Activated T-helper 1 cell treated with anti-CD3 and anti-CD28 coated beads, Interleukin-12 subunit alpha, Interleukin-12 subunit beta, Interleukin-2, Interleukin-4 antibody, amounts not matched to agents 30 ng/mL and 10 ng/mL and 1 ng/mL, durations not matched to agents 14 hours and 24 hours and 36 hours (primary cell): ENCODE measurements at places on chromosomes 7 and 10. TPM values are rescaled to one million over a fixed set of nuclear protein-coding genes. Genes with fewer than 3 reads are reported as not detected.

DNA sequence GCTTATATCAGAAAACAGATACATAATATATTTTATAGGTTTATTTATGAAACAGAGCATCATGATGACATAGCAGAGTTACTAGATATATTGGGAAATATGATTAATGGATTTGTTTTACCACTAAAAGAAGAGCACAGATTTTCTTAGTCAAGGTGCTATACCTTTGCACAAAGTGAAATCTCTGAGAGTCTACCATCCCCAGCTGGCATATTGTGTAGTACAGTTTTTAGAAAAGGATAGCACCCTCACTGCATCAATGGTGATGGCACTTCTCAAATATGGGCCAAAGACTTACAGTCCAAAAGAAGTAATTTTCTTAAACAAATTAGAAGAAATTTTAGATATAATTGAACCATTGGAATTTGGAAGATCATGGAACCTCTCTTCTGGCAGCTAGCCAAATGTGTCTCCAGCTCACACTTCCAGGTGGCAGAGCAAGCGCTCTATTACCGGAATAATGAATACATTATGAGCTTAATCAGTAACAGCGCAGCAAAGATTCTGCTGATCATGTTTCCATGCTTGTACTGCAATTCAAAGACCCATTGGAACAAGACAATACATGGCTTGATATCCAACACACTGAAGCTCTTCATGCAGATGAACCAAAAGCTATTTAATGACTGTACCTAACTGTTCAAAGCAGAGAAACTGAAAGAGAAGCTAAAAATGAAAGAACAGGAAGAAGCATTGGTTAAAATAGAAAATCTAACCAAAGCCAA, 21.9 kb upstream of the CREB3L2 start:
- DNase-seq = no peak

GRCh38 chr7:74476626-74477025, 22.9 kb downstream of the GTF2IRD1 start:
- DNase-seq = no peak

Gene SLC29A3
- total RNA-seq = 6.6 and 6.8 TPM in 2 replicates

GRCh38 chr10:111459967-111460366, 383.1 kb downstream of the ADRA2A start:
- no peak for DNase-seq

- DNase-seq = no peak
Measured at GRCh38 chr10:104966563-104967297, 325.6 kb downstream of the SORCS3 start.

DNA sequence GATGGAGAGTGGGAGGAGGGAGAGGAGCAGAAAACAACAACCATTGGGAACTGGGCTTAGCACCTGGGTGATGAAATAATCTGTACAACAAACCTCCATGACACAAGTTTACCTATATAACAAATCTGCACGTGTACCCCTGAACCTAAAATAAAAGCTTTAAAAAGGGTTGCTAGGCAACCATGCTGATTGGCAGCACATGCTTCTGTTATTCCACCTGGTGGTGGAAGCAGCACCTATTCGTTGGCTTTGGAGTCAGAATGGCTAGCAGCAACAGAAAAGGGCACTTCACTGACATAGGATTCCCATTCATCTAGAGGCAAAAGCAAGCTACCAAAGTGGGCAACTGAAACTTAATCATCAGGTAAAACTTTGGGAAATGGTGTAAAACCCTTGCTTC, 57.1 kb downstream of the RELN start:
- DNase-seq = no peak

GRCh38 chr7:31917256-31917655, 153.0 kb downstream of the PDE1C start:
- DNase-seq = no peak

DNA sequence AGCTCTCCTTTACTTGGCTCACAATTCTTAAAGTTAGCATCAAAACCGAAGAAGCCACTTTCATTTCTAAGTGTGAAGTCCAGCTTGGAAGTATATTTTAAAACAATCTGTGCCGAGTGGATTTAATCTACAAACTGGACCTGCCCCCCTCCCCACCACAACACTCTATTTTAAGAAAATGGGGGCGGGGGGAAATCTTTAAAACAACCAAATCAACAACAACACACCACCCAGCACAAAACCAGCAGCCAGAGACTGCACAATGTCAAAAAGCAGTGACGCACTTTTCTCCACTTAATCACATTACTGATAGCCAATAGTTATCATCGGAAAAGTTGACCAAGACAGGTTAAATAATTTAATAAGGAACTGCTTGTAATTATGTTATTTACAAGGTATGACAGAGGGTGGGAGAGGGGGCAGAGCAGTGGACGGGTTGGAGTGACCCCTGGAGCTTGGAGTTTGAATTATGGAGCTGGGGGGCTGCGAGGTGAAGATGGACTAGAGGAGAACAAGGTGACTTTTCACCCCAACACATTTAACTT, 2.8 kb downstream of the EBF3 start:
- DNase-seq = no peak

DNA sequence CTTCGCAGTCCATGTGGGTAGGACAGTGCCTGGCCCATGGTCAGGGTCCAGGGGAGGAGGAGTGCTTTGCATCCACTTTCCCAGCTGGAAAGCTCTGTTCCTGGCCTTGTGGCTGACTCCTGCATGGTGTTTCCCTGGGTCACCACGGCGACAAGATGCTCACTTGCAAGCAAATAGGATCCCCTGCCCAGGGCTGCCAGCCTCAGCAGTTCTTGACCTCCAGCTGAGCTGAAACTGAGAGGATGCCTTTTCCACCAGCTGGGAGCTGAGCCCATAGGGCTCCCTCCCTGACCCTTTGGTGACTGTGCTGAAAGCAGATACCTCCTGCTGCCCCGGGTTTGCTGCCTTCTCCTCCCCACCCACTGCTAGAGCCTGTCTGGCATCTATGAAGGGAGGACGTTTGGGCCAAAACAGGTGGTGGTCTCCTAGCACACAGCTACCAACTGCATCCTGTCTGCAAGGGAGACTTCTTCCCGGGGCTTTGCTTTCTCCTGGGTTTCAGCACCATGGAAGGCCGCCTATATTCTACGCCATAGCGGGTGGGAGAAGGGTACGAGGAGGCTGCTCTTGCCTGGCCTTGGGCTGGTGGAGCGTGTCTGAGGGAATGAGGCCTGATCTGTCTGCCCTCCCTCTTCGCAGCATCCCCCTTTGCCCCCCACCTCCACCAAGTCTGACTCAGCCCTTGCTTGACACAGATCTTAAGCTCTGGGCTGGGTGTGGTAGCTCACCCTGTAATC, 34.4 kb downstream of the UBTD1 start:
- no peak for DNase-seq

- no peak for DNase-seq
Measured at GRCh38 chr10:95248989-95249388, 41.8 kb downstream of the PDLIM1 start.

DNA sequence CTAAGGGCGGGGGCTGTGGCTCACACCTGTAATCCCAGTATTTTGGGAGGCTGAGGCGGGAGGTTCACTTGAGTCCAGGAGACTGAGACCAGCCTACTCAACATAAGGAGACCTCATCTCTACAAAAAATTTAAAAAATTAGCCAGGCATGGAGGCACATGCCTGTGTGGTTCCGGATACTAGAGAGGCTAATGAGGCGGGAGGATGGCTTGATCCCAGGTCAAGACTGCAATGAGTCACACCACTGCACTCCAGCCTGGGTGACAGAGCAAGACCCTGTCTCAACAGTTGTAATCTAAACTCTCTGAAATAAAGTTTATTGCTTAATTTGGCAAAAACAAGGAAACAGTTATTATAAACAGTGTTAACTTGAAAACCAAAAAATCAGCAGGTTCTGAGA, 123.3 kb downstream of the USP6NL start:
- no peak for DNase-seq

DNA sequence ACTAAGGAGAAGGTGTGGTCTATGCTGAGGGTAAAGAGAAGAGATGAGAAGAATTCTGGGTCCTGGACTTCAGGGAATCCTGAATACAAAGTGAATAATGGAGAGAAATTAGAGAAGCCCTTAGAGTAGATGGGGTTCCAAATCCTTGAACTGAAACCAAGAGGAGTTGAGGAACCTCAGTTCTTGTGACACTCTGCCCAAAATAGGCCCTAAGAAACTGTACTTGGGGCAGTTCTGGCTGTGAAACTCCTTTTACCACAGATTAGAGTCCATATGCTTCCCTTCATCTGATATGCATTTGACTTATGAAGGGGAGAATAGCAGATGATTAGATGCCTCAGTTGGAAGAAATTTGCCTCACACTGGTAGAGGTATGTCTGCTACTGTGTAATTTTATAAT, 19.0 kb downstream of the TES start:
- no peak for DNase-seq

- no peak for DNase-seq
Measured at GRCh38 chr7:98629001-98629431, 11.9 kb downstream of the NPTX2 start.

GRCh38 chr7:111780527-111780926, 218.2 kb upstream of the IMMP2L start:
- DNase-seq = no peak

DNA sequence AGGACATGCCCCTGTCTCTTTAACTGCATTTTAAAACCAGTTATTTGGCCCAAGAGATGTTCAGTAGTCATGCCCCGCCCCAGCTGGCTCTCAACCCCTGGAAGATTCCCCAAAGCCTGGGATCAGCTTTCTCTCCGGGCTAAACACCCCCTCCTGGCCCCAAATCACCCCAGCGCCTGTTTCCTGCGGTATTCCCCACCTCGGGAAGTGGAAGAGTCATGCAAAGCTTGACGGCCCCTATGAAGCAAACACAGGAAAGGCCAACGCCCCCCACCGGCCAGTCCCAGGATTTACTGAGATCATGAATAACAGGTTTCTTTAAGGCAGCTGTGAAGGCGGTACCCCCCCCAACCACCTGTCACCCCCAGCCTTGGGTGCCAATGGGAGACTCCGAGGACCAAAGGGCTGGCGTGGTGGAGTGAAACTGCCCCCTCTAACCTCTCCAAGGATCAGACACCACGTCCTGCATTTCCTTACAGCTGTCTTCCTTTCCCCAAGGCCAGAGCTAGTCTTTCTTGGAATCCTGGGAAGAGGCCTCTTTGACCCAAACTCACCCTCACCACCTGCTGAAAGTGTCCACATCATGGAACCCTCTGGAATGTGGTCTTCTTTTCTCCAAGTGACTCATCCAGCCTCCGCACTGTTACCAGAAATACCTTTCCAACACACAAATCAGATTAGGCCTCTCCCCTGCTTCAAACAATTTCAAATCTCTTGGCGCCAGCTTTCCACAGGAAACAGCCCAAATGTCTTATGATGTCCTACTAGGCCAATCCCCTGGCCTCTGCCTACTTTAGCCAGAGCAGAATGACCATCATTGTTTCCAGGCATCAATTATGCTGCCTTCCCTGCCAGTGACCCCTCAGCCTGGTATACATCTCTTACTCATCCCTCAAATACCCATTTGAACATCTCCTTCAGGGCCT, 301.5 kb downstream of the ZEB1 start:
- no peak for DNase-seq

DNA sequence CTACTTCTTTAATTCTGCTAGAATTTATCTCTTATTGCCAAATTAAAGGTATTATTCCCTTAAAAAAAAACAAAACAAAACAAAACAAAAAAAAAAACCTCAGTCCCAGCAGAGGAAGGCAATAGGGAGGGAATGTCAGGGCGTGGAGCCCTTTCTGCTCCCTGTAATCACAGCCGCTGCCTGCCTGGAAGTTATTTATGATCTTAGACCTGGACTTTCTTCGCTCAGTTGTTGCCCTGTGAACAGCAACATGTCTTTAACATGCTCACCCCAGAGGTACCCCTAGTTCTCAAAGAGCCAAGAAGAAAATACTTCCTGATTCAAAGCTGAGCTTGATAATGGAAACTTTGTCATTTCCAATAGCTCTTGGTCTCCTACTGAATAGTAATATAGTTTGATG, 7.7 kb downstream of the FAM180A start:
- no peak for DNase-seq

Gene TMEM270
- not detected in 2 replicates for total RNA-seq

GRCh38 chr10:615583-616152, 73.8 kb downstream of the DIP2C start:
- no peak for DNase-seq

Gene OR2A12
- not detected in 2 replicates for total RNA-seq

DNA sequence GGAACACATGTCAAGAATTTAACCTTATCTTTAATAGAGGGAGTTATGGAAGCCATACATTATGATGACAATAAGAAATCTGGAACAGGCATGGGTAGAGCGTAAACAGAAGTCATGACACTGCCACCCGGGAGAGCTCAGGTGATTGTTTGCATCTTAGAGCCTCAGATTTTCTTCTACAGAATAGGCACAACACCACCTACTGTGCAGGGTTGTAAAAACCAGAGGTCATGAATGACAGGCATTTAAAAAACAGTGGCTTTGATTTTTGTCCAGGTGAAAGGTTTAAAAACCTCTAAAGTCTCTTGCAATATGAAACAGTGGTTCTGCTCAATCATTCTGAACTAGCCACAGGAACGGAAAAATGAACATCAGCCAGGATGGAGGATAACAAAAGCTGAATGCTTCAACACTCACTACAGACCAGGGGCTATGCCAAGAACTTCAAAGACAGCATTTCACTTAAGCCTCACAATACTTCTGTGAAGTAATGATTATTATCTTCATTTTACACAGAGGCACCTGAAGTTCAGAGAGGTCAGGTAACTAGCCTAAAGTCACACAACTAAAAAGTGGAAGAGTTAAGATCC, 123.8 kb downstream of the SLC25A13 start:
- DNase-seq = no peak

- DNase-seq = no peak
Measured at GRCh38 chr10:48490571-48490940, 114.3 kb downstream of the ARHGAP22 start.
